ENCODE measurements at places on chromosomes 13 and 19. TPM values are rescaled to one million over a fixed set of nuclear protein-coding genes. Genes with fewer than 3 reads are reported as not detected.

GRCh38 chr13:52162279-52163101, 3.1 kb upstream of the NEK3 start:
- DNase-seq = no peak

DNA sequence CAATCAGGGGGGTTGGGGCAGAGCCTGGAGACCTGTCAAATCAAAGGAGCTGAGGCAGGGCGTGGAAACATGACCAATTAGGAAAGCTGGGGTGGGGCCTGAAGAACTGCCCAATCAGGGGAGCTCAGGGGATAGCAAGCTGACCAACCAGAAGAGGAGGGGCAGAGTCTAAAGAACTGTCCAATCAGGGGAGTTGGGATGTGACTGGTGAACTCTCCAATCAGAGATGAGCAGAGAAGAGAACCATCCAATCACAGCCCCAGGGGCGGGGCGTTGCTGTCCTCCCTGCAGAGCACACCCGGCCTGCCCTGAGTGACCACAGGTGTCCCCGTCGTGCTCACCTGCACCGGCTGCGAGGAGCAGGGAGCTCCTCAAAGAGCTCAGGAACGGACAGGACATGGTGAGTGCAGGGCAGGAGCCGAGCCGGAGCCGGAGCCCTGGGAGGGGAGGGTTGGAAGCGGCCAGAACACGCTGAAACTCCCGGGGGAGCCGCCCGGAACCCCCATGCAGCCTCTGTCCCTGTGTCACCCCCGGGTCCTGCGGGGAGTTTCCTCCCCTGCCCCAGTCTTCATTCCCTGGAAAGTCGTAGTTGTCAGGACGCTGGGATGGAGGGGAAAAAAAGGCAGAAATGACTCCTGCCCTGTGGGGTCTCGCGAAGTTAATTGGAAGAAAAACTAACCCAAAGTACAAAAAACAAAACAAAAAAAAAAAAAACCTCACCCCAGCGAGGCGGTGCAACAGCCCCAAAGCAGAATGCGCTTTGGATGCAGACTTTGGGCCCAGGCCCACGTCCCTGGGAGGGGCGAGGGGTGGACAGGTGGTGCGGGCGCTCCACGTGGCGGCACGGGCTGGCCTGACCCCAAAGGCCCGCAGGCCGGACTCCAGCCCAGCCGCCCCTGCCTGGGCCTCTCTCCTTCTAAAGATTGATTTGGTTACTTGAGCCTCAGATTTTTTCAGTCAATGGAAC, at the start of gene ZNF556:
Gene ZNF556 (plus strand): TSS at position 311 of the 967 bp plus-strand sequence. CDS start 87 bp downstream, at position 398.
- no peak for DNase-seq

DNA sequence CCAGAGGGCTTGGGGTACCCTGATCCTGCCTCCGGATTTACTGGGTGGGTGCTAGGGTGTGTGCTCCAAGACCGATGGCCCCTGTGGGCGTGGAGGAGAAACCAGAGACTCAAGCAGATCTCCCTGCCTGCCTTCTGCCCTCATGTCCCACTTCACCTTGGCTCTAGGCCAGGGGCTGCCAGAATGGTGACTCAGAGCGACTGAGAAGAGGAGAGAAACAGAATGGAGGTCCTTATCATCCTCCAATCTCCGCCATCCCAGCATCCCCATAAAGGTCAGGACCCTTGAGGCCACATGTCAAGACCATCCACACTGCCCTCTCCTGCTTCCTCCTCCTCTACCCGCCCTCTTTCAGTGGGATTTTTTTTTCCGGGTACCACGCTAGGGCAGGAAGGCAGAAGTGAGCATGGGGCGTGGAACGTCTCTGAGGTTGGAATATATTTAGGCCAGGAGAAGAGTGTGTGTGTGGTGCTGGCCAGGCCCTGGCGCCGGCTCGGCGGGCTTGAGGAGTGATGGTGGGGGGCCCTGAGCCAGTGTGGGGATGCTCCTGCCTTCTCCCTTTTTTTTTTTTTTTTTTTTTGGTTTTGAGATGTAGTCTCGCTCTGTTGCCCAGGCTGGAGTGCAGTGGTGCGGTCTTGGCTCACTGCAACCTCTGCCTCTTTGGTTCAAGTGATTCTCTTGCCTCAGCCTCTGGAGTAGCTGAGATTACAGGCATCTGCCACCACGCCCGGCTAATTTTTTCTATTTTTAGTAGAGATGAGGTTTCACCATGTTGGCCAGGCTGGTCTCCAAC, 22.3 kb downstream of the IER2 start:
- DNase-seq = peak; percentile 87

DNA sequence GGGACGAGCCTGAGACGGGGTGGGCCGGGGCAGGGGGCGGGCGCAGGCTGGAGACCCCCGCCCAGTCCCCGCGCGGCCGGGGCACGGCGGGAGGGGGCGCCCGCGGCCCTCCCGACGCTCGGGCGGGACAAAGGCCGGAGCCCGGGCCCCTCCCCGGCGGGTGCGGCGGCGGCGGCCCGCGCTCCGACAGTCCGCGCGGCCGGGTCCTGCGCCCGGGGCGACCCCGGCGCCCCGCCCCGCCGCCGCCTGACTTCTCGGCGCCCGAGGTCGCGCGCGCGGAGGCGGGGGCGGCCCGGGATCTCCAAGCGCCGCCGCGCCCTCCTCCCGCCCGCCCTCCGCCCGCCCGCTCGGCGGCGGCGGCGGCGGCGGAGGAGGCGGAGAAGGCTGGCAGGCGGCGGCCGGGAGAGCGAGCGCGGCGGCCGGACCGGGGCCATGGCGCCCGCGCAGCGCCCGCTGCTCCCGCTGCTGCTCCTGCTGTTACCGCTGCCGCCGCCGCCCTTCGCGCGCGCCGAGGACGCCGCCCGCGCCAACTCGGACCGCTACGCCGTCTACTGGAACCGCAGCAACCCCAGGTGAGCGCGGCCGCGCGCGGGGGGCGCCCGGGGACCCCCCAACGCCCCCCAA, at the start of gene EFNA2:
Gene EFNA2 (plus strand): TSS at position 137 of the 624 bp plus-strand sequence. CDS start 296 bp downstream, at position 433.
- DNase-seq = no peak

DNA sequence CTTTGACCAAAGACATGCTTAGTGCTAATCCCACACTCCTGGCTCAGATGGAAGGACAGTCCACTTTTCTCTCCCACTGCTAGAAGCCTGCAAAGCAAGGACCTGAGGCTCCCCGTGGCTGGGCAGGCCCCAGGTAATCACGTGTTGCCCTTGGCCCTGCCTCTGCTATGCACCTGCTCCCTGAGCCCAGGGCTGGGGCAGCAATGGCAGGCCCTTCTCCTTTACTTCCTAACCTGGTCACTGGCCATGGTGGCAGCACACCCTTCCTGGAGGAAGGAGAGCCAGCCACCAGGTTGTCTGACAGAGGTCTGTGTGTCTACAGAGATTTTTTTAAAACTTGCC, 27.9 kb upstream of the ZNF492 start:
- no peak for DNase-seq

DNA sequence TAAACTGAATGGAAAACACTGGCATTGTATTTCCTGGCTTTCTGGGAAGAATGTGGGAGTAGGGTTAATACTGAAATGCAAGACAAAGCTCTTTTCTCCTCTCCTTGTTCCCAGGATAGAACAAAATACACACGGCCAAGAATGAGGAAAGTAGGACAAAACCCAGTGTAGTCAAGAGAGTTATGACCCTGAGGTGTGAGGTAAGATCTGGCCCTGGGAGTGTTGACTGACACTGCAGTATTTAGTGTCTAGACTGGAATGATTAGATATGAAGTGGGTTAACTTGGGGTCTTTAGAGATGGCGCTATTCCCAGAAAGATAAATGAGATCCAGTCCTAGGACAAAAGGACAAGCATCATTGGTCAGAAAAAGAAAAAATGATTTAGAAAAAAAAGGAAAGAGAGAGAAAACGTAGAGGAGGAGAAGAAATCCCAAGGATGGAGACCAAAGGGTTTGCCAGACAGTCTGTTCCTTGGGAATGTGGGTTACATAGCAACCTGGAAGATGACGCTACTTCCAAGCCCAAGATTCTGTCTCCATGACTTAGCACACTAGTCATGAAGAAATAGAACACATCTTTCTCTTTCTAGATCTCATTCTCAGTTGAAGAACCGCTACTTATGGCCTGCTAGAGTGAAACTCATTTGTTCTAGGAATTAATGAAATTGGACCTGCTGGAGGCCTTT, 543.6 kb upstream of the GPC6 start:
- peak; percentile 21 for DNase-seq

GRCh38 chr19:1181606-1182005, 7.5 kb upstream of the SBNO2 start:
- DNase-seq = no peak

The ATP4A gene
- not detected for total RNA-seq

All from left cardiac atrium (tissue), 4 donors.